ENCODE measurements at places on chromosomes 12 and 14.

GRCh38 chr12:131682510-131682895 is 28.4 kb upstream of the SFSWAP start:
- no peak for DNase-seq

DNA sequence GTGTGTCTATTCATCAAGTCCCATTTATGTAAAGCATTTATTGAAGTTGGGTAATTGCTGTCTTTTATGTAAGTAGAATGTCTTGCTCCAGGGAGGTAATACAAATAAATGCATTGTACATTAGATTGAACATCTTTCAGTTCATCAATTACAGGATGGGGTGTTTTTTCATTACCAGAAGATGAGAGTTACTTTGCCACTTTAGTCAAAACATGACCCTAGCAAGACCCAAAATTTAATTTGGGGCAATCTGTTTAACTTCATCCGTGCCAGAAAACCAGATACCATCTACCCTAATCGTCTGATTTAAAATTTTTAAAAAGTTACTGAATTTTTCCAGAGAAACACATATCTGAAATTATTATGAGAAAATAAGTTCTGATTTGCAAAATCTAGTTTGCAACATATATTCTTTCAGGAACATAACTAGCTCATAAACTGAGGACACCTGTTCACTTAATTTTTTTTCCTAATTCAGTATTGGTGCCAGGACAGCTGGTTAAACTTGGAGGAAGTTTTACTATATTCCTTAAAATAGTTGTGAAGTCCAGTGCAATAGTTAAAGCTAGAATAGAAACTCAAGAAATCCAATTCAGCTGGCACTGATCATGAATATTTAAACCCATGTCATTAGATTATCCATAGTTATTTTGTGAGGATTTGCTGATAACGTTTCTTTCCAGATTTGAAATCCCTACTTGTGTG is 114.5 kb downstream of the SRGAP1 start:
- no peak for DNase-seq

DNA sequence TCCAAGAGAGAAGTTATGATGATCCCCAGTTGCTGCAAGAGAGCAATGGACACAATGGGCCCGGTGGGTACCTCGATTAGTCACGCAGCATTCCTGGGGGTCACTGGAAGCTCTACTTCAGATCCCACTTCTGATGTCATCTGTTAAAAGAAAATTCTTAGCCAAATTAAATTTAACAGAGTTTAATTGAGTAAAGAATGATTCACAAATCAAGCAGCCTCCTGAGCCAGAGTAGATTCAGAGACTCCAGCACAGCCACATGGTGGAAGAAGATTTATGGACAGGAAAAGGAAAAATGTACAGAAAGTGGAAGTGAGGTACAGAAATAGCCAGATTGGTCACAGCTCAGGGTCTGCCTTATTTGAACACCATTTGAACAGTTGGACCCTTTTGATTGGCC is 107.5 kb downstream of the SPTSSA start:
- DNase-seq, result no peak

DNA sequence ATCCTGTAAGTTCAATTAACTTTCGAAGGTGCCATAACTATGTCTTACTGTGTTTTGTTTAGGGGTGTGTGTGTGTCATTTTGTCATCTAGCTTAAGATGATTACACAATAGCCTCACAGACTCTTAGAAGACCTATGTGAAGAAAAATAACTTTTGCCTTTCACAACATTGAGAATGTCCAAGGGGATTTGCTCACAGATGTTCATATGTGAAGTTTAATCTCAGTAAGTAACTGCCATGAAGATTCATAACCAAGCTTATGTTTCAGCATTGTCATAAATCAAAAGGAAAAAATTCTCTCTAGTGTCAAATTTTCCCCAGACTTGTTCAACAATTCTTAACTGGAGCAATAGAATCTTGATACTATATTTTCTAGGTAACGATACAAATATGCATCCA is 226.1 kb upstream of the PRKD1 start:
- no peak for DNase-seq

GRCh38 chr12:93518725-93519124 is 51.4 kb downstream of the MRPL42 start:
- DNase-seq, result no peak

Measured in GM23338 (cell line).